Right hindlimb (tissue), 1 donor: ENCODE measurements at places on chromosomes 6 and 20.

DNA sequence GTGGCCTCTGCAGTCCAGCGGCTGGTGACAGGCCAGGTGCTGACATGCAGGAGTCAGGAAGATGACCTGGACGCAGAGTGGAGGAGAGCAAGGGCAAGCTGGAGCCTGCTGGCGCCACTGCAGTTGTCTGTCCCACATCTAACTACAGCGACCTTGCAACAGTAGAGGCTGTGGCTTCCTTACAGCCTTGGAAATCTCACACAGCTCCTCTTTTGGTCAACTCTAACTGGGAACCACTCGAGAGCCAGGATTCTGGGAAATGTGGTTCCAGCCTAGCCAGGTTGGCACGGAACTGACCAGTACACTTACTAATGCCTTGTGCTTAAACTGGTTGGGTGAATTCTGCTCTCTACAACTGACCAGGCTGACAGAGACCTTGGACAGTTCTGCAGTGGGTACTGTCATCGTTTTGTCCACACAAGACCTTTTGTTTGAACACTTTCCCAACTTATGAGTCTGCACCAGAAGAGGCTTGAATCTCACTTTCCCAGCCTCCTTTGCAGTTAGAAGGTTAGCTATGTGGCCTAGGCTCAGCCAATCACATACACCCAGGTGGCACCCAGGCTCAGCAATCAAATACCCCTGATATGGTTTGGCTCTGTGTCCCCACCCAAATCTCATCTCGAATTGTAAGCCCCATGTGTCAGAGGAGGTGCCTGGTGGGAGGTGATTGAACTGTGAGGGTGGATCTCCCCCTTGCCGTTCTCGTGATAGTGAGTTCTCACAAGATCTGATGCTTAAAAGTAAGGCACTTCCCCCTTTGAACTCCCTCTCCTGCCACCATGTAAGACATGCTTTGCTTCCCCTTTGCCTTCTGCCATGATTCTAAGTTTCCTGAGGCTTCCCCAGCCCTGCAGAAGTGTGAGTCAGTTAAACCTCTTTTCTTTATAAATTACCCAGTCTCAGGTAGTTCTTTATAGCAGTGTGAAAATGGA, 153.5 kb downstream of the ZMYND8 start:
- DNase-seq, result no peak

DNA sequence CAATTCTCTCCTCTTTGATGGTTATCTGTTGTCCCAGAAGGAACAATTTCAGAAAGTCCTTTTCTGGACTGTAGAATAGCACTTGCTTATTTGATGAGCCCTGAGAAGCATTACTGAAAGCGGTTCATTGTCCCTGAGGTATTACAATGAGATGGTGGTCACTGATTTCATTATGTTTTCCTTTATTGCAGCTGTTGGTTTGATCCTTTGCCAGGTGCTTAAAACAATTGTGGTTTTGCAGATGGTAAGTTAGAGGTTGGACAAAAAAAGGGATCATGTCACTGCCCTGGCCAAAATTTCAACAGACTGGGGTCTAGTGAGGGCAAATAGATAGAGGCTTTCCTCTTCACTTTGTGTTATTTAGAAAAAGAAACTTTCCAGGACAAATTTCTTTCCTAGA, 61.9 kb downstream of the ESR1 start:
- no peak for DNase-seq

DNA sequence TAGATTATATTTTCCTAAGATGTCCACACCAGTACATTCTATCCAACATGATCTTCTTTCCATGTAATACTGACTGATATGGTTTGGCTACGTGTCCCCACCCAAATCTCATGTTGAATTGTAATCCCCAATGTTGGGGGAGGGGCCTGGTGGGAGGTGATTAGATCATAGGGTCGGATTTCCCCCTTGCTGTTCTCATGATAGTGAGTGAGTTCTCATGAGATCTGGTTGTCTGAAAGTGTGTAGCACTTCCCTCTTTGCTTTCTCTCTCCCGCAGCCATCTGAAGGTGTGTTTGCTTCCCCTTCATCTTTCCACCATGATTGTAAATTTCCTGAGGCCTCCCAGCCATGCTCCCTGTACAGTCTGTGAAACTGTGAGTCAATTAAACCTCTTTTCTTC, 12.2 kb upstream of the HBS1L start:
- no peak for DNase-seq

DNA sequence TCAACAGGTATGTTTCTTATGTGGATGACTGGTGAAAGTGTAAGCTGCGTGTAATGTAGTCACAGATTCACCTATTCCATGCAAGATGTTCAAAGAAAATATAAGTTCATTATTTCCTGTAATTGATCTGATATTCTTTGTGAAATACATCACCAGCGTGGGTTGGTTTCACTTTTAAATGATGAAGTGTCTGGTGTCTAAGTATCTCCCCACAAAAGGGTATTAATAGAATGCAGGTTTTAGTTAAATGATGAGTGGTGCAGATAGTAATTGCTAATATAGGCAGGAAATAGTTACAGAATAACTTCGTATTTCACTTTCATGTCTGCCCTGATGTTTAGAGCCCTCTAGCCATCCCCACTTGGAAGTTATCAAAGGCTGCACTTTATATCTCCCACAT, 22.2 kb downstream of the PGBD1 start:
- no peak for DNase-seq

DNA sequence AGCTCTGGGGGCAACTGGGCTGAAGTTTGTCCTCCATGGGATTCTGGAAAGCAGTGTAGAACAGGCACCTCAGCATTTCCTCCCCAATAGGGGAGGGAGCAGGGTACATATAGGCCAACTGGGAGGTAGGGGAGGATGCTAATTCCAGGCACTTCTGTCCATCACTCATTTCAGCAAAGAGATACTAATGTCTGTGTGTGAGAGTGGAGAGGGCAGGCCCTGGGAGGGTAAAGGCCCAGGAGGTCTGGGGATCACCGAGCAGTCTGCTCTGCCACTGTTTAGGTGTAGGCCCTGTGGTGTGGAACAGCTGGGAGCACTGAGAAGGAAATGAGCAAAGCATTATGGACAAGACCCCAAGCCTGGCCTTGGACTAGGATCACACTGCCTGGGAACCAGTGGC, 158.7 kb downstream of the SLC24A3 start:
- no peak for DNase-seq
